ENCODE measurements at places on chromosomes 2 and 18. TPM values are rescaled to one million over a fixed set of nuclear protein-coding genes. Genes with fewer than 3 reads are reported as not detected.

GRCh38 chr2:190533968-190534309 is 583 bp downstream of the NEMP2 start:
- DNase-seq = no peak

DNA sequence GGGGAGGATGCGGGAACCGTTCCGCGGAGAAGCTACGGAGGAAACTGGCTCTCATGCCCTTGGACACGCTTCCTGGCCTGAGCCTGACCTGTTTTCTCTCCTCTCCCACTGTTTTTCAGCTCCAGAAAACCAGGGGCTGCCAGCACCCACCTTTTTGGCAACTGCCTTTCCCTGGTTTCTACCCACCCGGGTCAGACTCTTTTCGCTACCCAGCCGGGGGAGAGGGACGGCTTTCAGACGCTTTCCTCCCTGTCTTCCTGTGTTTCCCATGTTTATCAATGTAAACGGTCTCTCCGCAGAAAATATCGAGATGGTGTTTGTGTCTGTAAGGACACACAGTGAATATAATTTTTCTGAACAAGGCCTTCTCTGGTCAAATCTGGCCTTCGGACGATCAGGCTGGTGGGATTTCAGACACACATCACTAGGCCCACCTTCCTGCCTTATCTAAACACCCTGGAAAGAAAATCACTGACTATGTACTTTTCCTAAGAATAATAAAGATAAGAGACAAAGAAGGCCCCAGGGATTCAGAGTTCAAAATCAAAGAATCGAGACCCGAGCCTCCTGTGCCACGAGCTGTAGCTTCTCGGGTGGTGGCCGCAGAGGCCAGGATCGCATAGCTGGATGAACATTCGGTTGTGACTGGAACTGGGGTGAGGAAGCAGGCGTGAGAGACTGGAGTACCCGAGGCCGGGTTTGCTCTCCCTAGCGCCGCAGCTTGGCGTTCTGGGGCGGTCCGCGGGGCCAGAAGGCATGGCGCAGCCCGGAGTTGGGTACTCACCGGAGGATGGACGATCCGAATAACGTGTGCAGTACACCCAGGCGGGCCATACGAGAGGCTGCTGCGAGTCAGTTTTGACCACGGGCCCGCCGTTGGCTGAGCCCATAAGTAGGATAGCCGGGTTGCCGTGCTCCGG is 1.7 kb downstream of the EN1 start:
- no peak for DNase-seq

Gene IL18RAP
- not detected for polyA plus RNA-seq

GRCh38 chr2:28979576-28980366 is 1.3 kb upstream of the TOGARAM2 start:
- DNase-seq = no peak

Gene C1QL2
- not detected for polyA plus RNA-seq

GRCh38 chr2:241728000-241728399 is 6.4 kb upstream of the D2HGDH start:
- no peak for DNase-seq

DNA sequence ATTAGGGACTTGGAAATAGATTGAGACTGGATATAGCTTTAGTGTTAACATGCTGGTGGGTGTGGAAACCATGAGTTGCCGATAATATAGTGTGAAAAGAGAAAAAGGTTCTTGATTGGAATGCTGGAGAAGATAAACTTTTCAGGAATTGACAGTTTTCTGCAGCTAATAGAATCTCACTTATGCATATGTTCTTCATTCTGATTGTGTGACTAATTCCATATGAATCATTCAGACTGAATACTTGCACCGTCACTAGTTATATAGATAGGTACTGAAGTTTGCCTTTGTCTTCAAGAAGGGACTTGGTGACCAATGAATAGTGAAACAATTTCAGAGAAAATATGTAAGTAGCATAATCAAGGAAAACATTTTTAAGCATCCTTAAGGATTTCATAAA is 225.7 kb upstream of the FOSL2 start:
- no peak for DNase-seq

GRCh38 chr2:237669628-237670392 is 42.4 kb downstream of the LRRFIP1 start:
- peak; percentile 100 for DNase-seq

DNA sequence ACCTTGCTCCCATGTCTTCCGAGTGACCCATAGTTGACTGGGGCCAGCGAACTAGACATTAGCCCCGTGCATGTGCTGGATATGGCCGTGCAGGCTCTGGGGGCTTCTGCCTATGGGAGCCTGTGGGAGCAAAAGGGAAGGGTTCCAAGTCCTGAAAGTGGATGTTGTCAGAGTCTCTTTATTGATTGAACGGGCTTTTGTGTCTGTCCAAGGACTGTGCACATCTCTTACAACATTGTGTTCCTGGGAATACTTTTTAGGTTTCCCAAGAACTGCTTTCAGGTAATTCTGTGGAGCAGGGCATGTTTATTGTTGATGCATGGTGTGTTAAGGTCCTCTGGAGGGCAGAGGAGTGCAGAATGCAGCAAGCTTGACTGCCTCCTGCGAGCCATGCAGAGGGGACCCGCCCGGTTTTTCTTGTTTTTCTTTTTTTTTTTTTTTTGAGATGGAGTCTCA is 5.0 kb downstream of the RNF144A start:
- DNase-seq = no peak

- no peak for DNase-seq
These were observed 103.0 kb downstream of the APOB start for GRCh38 chr2:20940856-20941255.

Gene FAM124B
- not detected for polyA plus RNA-seq

Gene DLX1
- polyA plus RNA-seq = 2.2 TPM

GRCh38 chr2:231614559-231615057 is 21.9 kb downstream of the TEX44 start:
- DNase-seq = no peak

DNA sequence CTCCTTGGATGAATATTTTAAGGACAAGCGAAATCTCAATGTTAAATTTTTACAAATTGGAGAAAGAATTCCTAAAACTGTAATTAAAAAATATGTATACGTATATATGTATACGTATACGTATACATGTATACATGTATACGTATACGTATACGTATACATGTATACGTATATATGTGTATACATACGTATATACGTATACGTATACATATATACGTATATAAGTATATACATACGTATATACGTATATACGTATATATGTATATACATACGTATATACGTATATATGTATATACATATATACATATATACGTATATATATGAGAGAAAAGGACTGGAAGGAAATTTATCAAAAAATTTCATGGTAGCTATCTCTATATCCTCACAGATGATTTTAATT is 110.2 kb upstream of the ACKR3 start:
- DNase-seq = no peak

Gene TXNDC2
- polyA plus RNA-seq = 0.06 TPM

Gene DSC1
- polyA plus RNA-seq = not detected

DNA sequence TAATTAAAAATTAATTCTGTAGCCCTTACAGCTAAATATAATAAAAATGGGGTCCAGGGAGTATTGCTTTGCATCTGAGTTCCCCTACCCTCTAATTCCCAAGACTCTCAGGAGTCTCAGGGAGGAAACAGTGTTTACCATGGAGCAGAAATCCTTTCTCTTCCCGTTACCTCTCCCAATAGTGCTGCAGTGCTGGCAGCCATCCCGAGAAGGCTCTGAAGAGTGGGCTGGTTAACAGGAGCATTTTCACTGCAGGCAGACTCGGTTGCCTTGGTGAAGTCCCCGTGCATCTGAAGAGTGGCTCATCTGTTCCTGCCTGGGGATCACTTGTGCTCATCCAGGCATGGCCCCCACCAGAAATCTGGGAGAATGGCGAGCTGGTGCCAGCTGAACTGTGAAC is 41.8 kb upstream of the TMEM178A start:
- no peak for DNase-seq

Gene SULT1C4
- polyA plus RNA-seq = 4.1 TPM

GRCh38 chr2:24881623-24882022 is 38.4 kb downstream of the ADCY3 start:
- DNase-seq = no peak

GRCh38 chr2:46875226-46875899 is 40.2 kb downstream of the MCFD2 start:
- DNase-seq = no peak

DNA sequence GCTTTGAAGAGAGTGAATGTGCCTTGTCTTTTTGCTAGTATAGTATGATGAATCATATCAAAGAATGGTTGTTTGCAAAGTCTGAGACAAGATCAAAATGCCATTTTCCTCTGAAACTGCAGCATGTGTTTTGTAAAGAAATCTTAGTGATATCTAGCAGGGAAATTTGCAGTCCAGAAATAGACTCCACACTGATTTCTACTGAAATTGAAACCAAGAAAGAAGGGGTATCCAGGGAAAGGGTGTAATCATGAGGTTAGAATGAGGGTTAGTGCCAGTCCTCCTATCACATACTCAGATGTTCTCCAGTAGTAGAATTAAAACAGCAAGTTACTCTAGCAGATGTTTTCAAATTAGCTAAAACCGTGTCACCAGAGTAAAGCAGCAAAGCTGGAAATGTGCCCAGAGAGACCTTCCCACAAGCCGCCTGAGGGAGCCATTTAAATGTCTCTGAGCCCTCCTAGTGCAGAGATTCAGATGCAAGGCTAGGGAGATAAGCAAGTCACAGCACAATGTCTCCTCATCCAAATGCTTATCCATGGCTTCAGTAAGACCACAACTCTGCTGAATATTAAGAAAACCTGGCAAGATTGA is 4.9 kb downstream of the DLGAP1 start:
- no peak for DNase-seq

GRCh38 chr2:240121190-240121589 is 14.9 kb downstream of the COPS9 start:
- no peak for DNase-seq

All from AG04450 (cell line).